CD4-positive, alpha-beta T cell treated with Interleukin-6 for 4 hours (primary cell): ENCODE measurements at places on chromosomes 1 and 21.

- DNase-seq = no peak
These were observed 77.3 kb downstream of the UBIAD1 start for GRCh38 chr1:11350265-11350664.

DNA sequence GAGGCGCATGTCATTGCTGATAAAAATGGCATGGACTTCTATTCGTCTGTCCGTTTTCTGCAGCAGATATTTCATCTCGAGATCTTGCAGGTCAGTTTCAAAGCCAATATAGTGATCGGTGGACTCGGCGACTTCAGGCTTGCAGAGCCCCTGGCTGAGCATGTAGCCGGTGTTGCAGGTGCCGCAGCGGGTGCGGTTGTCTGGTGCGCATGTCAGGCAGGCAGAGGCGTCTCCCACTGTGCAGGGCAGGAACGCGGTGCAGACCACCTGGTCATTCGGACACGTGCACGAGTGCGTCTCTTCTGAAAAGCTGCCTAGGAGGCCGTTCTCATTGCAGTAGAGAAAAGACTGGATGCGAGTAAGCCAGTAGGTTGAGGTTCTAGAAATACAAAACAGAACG lies 378.9 kb downstream of the BRINP3 start:
- no peak for DNase-seq

GRCh38 chr1:48495911-48496310 lies 23.9 kb upstream of the SPATA6 start:
- DNase-seq = no peak

- no peak for DNase-seq
These were observed 140.7 kb upstream of the FAM78B start for GRCh38 chr1:166307261-166308188.

GRCh38 chr21:37630872-37631271 lies 264.3 kb downstream of the DYRK1A start:
- DNase-seq = no peak

GRCh38 chr1:245962453-245962852 lies 544.6 kb downstream of the SMYD3 start:
- DNase-seq = no peak

GRCh38 chr1:162639718-162640117 lies 7.5 kb downstream of the DDR2 start:
- DNase-seq = no peak

- DNase-seq = no peak
These were observed 2.1 kb upstream of the TTLL7 start for GRCh38 chr1:84000954-84001495.

- no peak for DNase-seq
These were observed 811.2 kb upstream of the NCAM2 start for GRCh38 chr21:20187028-20187427.

DNA sequence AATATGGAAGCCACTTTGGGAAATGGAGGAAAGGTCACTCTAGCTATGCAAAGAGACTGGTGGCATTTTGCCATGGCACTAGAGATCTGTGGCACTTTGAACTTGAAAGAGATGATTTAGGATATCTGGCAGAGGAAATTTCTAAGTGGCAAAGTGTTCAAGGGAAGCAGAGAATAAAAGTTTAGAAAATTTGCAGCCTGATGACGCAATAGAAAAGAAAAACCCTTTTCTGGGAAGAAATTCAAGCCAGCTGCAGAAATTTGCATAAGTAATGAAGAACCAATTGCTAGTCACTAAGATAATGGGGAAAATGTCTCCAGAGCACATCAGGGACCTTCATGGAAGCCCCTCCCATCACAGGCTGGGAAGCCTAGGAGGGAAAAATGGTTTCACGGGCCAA lies 191.1 kb upstream of the B3GALT2 start:
- DNase-seq = no peak

GRCh38 chr1:117171900-117172511 lies 38.7 kb downstream of the VTCN1 start:
- DNase-seq = no peak

- DNase-seq = no peak
These were observed 3.6 kb upstream of the SMPDL3B start for GRCh38 chr1:27931184-27931583.

DNA sequence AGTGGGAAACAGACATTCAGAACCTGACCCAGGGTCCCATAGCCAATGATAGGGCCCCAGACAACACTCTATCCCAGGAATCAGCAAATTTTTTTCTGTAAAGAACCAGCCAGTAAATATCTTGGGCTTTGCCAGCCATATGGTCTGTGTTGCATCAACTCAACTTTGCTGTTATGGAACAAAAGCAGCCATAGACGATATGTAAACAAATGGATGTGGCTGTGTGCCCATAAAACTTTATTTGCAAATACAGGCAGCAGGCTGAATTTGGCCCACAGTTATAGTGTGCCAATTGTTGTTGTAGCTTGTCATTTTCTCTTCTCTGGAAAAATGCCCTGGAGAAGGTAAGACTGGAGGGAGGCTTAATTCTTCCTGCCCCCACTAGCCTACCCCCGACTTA lies 431.1 kb upstream of the VAMP3 start:
- no peak for DNase-seq

GRCh38 chr21:33734291-33734690 lies 92.0 kb downstream of the ITSN1 start:
- DNase-seq = no peak

DNA sequence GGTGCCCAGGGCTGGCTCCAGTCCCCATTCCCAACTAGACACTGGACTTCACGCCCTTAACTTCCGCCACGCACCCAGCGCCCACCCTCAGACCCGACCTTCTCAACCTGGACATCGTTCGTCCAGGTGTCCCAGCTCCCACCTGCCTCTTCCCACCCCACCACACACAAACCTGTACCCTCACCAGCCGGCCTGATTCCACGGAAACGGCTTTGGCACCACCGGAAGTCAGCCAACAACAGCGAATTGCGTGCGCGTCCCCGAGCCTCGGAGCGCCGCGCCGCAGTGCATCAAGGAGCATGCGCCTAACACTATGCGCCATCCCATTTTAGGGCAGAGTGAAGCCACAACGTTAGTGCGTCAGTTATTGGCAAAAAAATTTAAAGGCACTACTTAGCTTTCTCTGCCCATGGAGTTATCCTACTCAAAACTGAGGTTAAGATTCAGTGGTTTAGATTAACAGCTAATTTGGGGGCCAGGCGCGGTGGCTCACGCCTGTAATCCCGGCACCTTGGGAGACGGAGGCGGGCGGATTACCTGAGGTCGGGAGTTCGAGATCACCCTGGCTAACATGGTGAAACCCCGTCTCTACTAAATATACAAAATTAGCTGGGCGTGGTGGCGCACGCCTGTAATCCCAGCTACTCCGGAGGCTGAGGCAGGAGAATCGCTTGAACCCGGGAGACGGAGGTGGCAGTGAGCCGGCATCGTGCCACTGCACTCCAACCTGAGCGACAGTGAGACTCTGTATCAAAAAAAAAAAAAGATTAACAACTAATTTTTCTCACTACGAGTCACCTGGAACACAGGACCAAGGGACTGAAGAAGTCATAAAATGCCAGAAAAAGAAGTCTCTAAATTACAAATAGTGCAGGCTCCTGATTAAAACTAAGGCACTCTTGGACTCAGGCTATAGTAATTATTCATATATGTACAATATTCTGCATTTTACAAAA lies at the start of gene GON4L:
Gene GON4L (minus strand): TSS at position 240 of the 956 bp plus-strand sequence. CDS start 3,434 bp downstream, outside the sequence.
- DNase-seq = peak; percentile 91

DNA sequence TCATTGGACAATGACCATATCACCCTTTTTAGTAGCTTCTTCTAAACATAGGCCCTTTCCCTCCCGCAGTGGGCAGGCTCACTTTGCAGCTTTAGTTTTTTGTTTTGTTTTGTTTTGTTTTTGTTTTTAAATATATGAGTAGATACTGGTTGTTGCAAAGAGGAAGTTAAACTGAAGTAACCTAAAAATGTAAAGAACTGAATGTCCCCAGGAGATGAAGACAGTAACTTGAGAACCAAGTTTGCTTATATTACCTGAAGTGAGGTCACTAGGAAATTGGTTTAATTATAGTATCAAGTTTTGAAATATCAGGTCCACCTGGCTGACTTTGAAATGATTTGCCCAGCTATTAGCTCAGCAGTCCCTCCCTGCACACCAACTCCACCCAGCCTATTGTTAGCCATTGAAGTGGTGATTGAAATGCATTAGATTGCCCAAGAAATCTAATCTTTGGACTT lies 18.2 kb downstream of the SMAP2 start:
- DNase-seq = no peak

DNA sequence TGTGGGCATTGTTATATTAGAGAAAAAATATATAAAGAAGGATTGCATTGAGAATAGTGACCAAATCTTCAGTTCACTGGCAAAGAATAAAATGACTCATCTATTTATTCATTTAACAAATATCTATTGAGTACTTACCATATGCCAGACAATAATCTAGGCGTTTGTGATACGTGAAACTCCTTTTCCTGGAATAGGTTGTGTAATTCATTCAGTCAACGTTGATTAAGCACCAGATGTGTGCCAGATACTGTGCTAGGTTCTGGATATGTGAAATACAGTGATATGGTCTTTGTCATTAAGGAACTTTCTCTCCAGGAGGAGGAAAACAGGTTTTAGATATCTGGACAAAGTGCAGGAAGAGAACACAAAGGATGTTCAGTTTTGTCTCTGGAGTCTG lies 344.5 kb downstream of the RWDD3 start:
- DNase-seq = no peak

DNA sequence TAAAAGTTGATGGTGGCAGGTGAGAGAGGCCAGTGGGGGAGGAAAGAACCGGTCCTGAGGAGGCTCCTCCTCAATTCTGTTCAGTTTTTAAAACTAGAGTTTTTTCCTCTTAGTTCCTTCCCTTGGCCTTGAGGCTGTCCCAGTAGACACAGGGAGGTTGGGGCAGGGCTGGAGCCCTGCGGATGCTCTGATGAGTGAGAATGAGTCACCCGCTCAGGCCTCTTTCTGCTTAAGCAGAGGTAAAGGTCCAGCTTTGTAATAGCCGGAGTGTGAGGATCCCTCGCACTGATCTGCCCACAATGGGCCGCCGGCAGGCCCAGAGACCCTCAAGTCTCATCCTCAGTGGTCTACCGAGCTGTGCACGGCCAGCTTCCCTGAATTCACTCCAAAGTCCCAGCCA lies 49.6 kb upstream of the IRF2BP2 start:
- DNase-seq = no peak

- DNase-seq = no peak
These were observed 118.3 kb upstream of the SLC25A33 start for GRCh38 chr1:9420835-9421532.

DNA sequence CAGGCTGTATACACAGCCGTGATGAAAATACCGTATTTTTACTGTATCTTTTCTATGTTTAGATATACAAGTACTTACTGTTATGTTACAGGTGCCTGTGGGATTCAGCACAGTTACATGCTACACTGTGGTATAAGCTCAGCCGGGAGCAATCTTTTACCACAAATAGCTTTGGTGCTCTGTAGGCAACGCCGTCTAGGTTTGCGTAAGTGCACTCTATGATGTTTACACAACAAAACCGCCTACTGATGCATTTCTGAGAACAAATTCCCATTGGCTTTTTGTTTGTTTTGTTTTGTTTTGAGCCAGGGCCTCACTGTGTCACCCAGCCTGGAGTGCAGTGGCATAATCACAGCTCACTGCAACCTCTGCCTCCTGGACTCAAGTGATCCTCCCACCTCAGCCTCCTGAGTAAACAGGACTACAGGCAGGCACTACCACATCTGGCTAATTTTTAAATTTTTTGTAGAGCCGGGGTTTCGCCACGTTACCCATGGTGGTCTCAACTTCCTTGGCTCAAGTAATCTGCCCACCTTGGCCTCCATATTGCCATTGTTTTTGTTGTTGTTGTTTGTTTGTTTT lies 81.0 kb downstream of the SCCPDH start:
- no peak for DNase-seq

DNA sequence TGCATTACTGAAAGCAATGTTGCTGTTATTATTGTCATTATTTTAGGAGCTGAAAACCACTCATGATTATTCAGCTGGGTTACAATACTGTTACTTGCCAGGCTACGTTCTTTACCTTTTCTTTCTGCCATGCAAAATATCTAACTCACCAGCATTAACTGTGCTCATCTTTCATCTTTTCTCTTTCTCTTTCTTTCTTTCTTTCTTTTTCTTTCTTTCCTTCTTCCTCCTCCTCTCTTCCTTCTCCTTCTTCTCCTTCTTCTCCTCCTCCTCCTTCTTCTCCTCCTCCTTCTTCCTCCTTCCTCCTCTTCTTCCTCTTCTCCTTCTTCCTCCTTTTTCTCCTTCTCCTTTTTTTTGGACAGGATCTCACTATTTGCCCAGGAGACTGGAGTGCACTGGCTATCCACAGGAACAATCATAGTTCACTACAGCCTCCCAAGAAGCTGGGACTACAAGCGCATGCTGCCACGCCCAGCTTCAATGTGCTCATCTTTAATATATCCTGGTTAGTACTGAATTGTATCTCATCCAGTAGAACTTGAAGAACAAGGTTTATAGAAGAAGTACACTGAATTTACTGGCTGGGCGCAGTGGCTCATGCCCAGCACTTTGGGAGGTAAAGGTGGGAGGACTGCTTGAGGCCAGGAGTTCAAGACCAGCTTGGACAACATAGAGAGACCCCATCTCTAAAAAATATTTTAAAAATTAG lies 6.9 kb upstream of the ZMYM4 start:
- no peak for DNase-seq

- DNase-seq = no peak
These were observed 21.2 kb upstream of the CHI3L1 start for GRCh38 chr1:203207751-203208150.

- no peak for DNase-seq
These were observed 19.8 kb upstream of the ASB17 start for GRCh38 chr1:75952016-75952415.

GRCh38 chr1:67687198-67687545 lies 2.2 kb downstream of the GADD45A start:
- no peak for DNase-seq

GRCh38 chr1:74715236-74715502 lies 17.7 kb downstream of the CRYZ start:
- no peak for DNase-seq

- DNase-seq = no peak
These were observed 85.9 kb downstream of the KIF26B start for GRCh38 chr1:245240648-245241165.

GRCh38 chr21:25640943-25641292 lies 1.9 kb downstream of the JAM2 start:
- DNase-seq = no peak

GRCh38 chr21:31606081-31606874 lies 53.2 kb upstream of the SOD1 start:
- DNase-seq = no peak
